ENCODE measurements at places on chromosomes 12 and 14.

DNA sequence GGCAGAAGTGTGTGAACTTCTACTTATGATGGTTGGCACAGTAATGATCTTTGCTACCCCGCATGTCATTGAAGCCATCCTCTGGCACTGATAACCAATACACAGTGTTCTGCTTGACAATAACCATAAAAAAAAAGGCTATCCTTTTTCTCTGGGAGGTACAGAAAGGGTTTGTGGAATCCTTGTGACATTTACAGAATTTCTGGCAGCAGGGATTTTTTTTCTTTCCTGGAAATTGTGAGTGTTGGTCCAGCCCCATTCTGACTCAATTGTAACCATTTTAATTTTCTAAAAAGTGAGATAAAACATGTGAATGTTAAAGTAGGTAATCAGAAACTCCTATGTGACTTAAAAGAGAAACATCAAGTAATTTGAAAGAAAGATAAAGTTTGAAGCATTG is 943.8 kb downstream of the TMTC2 start:
- no peak for DNase-seq

DNA sequence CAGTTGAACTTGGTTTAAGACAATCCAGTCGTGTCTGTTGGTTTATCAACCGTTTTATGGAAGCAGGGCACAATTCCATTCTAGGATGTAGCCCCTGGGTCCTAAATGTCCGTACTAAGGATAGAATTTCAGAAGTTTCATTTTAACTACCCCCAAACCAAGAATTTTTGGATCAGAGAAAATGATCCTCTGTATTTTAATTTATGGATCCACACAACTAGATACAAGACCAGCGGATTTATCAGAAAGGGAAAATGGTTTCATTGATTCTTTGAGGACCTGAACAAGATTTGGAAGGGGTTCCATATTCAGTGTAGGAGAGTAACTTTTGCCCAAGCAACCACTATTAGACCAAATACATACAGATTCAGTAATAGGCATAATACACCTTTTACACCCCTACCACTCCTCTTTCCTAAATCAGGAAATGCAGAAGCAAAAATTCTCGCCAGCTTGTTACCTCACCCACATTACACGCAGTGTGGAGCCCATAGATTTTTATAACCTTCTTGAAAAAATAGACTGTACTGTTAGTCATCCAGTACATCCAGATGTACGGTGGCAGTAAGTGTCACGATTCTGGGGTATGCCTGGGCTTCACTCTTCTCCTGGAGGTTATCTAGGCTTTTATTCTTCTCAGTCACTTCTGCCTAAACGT is 1.4 kb upstream of the FBXL14 start:
- no peak for DNase-seq

DNA sequence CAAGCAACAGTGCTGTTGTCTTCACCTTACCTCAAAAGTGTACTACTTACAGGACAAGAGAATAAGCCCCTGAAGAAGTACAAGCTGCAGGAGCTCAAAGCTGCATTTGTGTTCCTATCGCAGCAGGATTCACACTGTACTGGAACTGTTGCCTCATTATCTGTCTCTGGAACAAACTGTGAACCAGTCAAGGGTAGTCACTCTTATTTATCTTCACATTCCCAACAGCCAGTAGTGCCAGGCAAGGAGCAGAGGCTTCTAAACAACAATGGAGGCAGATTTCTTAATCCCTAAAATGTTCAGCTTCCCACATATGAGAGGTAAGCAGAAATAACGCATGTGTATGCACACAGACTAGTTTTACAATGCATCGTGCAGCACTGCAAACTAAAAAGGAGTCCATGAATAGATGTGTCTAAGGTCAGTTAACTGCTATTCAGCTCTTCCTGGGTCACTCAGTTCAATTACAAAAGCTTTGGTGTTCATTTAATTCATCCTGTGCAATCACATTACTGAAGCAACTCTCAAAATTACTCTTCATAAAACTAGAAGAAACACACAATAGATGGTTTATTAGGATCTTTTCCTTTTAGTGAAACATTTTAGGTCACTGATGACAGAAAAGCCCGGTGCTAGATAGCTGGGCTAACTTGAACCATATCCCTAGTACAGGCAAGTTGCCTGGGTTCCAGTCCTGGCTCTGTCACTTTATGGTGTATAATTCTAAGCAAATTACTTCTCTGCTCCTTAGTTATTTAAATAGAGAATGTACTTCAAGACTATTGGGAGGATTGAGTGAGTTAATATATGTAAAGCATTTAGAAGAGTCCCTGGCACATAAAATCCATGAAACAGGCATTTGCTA is 2.7 kb downstream of the APPL2 start:
- DNase-seq: no peak

DNA sequence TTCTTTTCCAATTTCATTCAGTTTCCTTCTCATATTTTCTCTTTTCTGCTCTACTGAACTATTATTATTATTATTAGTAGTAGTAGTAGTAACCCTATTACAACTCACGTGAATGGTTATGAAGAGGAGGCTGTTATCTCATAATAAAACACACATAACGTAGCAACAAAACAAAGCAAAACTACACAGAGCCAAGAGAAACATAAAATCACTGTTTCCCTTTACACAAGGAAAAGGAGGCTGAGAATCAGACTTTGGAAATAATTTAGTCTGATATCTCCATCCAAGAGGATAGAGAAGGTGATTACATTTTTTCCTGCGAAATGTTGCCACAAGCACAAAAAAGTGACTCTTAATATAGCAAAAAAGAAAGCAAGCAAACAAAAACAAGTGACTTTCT is 975.8 kb upstream of the FLRT2 start:
- DNase-seq: no peak

GRCh38 chr14:105088812-105089745 is 23.8 kb upstream of the GPR132 start:
- DNase-seq: no peak

GRCh38 chr12:15669256-15669948 is 119.8 kb downstream of the EPS8 start:
- DNase-seq: no peak

DNA sequence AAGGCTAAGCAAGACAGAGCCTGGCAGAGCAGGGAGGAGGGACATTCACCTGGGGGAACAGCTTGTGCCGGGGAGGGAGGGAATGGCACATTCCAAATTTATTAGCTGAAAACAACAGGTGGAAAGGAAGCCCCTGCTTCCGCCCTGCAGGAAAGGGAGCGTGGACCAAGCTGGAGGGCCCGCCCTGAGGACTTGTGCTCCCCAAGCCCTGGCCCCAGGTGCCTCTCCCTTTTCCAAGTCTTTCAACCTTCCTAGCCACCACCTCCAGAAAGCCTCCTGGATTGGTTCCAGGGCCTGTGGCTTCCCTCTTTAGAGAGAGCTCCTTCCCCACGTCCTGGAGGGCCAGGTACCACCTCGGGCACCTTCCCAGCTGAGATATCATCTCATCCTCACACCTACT is 2.7 kb downstream of the DEGS2 start:
- DNase-seq: no peak

DNA sequence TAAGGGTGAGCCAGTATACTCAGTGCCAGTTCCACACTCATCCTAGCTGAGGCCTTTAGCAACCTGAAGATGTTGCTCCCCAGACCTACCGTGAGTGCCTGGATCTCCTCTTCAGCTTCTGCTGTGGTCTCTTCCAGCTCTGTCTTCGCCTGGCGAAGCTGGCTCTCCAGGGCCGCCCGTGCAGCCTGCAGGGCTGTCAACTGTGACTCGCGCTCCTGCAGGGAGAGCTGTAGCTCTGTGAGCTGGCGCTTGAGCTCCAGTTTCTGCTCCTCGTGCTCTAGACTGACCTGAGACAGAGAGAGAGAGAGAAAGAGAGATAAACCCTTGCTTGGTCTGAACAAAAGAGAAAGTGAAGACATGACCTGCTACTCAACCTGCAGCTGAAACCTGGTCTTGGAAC is 84.0 kb downstream of the PRKAB1 start:
- DNase-seq: no peak

- DNase-seq: no peak
Measured at GRCh38 chr14:59739794-59740193, 130.8 kb downstream of the RTN1 start.

- no peak for DNase-seq
Measured at GRCh38 chr14:77616133-77616453, 344 bp downstream of the SPTLC2 start.

DNA sequence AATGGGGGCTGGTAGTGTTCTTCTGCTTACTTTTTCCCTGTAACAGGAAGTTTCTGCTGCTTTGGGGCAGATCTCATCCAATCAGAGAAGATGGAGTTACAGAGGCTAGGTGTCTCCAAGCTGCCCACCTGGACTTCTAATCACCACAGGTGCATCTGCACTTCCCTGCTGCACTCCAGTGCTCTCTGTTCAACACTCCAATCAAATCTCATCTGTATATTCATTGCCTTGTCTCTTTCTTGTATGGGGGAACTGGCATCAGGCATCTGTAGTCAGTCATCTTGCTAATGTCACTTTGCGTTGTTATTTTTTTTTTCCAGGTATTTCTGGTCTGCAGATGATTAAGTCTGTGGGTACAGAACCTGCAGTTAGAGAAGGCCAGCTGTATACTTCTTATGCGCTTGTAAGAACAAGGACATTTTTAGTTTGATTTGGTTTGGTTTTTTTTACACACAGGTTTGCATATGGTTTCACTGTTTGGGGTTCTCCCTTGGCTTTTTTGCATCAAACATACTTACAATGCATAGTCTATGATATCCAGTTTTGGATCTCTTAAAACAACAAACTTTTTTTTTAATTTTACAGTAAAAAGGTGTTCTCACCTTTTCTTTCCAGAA is 116.0 kb downstream of the METTL25 start:
- no peak for DNase-seq

DNA sequence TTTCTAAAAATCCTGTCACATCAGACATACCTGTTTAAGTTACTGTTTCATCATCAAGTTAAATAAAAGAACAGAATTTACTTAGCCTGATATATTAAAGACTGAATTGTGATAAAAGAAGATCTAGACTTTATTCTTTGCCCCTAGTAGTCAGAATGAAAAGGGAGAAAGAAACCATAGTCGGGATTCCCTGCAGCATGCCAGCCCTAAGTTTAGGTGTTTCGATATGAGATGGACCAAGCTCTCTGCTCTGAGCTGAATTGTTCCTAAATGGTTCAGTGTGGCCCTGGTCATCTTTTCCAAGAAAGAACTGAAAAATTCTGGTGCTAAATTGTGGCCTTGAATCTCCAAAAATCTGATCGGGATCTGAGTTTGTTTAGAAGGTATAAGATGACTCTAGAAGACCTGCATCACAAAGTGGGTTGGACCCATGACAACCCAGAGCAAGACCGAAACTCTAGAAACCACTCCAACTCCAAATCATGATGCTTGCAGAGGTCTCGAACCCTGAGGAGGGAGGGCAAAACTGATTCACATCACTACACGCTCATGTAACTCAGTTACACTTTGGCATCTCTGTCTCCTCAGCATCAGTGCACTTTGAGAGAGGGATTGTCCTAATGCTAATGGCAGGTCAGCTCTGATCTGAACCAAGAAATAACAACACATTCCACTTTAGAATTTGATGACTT is 15.7 kb downstream of the PTGER2 start:
- no peak for DNase-seq

- no peak for DNase-seq
Measured at GRCh38 chr14:44988694-44989093, 26.7 kb downstream of the TOGARAM1 start.

- DNase-seq: no peak
Measured at GRCh38 chr12:109378569-109378968, 30.9 kb downstream of the MYO1H start.

DNA sequence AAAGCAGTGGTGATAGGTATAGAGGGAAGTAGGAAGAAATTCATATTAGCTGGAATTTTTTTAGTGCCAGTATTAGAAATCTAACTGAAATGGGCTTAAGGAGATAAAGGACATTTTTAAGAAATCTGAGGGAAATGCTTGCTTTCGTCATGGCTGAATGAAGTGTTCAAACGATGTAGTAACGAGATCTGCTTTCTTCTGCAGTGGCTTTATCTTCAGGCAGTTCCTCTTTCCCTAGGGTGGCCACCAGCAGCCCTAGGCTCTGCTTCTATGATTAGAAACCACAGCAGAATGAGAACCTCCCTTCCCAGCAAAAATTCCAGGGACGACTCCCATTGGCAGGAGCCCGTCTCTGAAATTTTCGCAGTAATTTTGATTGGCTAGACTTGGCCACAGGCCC is 163.9 kb upstream of the FRMD6 start:
- DNase-seq: no peak

DNA sequence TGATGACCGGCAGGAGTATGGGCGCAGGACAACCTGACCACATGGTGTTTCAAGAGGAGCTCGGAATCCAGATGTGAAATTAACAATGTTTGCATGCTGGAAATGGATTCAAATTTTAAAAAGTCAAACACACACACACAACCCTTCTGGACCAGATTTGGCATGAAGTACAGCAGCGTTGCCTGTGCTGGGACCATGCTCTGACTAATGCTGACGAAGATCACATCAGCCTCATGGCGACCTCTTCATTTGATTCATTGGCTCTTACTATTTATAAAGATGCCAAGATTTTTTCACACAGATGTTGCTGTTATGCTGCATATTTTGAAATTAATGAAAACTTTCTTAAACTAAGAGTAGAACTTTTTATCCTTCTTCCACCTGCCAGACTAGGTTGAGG is 926.6 kb upstream of the TMEM132C start:
- no peak for DNase-seq

- DNase-seq: peak; percentile 86
Measured at GRCh38 chr14:91317381-91318308, 73.1 kb upstream of the GPR68 start.

DNA sequence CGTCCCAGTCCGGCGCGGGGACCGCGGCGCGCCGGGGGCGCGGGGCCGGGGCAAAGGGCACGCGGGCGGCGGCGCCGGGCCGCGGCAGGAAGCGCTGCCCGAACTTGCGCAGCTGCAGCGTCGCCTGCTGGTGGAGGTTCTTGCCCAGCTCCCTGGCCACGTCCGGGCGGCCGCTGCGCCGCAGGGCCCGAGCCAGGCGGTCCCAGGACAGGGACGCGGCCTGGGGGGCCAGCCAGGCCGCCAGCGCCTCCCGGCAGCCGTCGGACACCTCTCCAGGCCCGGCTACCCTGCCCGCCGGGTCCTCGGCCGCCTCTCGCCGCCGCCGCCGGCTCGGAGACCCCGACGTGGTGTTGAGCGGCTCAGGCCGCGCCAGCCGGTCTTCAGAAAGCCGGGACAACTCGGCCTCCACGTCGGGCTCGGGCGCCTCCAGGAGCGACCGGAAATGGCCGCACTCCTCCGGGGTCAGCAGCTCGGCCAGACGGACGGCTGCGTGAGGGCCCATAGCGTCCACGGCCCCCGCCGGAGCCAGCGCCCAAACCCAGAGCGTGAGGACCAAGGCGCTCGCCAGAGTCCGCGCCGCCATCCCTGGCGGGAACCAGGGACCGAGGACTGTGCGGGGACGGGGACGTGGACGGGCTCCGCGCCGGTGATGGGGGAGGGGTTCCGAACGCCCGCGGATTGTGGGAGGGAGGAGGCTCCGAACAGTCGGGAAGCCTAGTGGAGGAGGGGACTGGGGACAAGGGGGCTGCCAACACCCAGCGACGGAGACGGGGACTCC is 34.0 kb downstream of the FIGNL2 start:
- peak; percentile 54 for DNase-seq

DNA sequence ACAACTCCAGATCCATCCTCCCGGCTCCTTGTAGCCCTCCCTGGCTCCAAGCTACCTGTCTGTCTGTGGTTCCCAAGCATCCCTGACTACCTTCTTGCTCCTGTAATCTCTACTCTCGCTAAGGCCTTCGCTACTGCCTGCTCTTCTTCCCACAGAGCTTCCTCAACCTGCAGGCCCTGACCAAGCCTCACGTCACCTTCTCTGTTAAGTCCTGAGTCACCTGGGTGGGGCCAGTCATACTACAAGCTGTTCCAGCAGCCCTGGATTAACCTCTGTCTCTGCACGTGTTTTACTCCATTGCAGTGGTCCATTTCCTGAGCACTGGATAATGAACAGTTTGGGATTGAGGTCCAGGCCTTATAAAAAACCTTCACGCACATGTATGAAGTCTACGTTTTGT is 770.7 kb downstream of the BCL11B start:
- no peak for DNase-seq
